Karpas-422 (cell line): ENCODE measurements at places on chromosomes 1 and 21. TPM values are rescaled to one million over a fixed set of nuclear protein-coding genes. Genes with fewer than 3 reads are reported as not detected.

DNA sequence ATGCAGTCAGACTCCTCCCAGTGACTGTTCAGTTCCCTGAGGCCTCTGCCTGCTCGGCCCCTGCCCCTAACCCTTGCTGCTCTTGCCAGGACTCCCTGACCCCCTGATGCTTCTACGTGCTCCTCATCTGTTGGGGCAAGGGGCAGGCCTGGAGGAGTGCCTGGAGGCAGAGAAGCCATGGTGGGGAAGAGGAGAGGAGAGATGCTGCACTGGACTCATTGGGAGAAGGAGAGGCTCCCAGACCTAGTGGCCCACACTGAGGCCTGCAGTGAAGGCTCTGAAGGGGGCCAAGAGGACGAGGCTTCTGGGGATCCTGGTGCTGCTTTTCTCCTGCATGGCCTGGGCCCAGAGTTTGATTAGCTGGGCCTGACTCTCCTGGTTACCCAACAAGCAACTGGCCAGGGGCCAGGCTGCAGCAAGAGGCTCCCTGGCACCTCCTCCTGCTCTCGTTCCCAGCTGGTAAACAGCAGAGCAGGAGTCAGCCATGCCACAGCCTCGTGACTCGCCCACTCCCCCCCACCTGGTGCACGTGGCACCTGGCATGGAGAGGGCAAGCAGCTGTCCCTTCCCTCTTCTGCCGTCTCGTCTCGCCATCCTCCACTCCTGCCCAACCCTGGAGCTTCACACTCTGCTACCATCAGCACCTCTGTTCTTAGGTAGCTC is 847 bp upstream of the RORC start:
- DNase-seq: no peak

GRCh38 chr1:94236630-94237290 is 624 bp downstream of the ARHGAP29 start:
- no peak for DNase-seq

GRCh38 chr1:94553323-94553730 is 11.8 kb upstream of the F3 start:
- DNase-seq: no peak

GRCh38 chr1:245583575-245584330 is 429.0 kb downstream of the KIF26B start:
- no peak for DNase-seq

- no peak for DNase-seq
Measured at GRCh38 chr1:236167154-236167553, 24.8 kb downstream of the GPR137B start.

DNA sequence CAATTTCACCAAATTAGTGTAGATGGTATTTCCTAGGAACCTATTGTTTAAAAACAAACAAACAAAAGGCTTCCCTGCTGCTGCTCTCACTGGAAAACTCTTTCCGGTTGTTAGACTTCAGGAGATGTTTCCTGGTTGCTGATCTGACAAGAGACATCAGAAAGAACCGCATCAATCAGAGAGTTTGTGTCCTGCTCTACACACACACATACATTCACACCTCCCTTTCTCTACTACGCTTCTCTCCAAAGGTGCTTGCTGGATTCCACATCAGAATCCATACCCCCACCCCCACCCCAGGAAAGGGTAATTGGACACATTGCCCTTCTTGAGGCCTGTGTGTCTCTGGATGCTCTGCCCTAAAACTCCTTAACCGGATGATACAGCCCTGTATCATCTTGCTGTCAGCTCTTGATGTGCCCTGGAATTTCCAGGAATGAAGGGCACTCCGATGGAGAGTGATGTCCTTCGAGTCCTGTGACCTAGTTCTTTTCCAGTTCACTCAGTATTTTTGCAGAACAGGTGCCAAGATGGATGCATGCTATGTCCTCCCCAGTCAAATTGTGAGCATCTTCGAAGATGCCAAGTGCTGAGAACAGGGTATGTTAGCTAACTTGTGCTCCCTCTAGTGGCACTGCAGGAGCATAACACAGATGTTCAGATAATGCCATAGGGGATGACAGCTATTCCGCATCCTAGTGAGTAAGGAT is 113.7 kb upstream of the SLC35F3 start:
- peak; percentile 82 for DNase-seq

GRCh38 chr1:223223091-223223995 is 80.3 kb upstream of the TLR5 start:
- DNase-seq: no peak

DNA sequence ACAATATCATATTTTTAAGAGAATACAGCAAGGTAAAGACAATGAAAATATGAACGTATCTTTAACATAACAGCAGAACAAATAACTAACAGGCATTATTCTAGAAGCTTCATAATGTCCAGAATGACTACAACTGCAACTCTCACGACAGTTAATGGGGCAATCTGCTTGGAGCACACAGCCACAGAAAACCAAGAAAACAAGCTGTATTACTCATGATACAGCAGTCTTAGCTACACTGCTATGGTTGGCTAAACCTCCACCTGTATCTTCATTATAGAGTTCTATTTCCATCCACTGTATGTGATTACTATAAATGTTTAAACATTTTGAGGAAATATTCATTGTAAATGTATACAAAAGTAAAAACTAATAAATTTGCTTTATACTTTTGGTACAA is 139.9 kb downstream of the DPYD start:
- no peak for DNase-seq

- no peak for DNase-seq
Measured at GRCh38 chr21:36887963-36888362, 78.5 kb downstream of the HLCS start.

DNA sequence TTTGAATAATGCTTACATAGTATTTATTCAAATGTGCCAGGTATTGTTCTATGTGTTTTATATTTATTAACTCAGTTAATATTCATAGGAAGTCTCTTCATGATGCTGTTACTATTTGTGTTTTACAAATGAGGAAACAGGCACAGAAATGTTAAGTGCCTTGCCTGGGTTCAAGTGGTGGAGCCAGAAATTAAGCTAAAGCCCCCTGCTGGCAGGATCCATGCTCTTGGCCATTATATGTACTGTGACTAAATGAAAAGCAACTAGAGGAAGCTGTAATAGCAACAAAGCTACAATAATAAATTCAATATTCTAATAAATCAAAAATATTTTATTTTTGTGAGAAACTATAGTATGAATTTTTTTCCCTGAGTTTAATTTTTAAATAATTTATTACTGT is 30.0 kb downstream of the IARS2 start:
- peak; percentile 68 for DNase-seq

- no peak for DNase-seq
Measured at GRCh38 chr1:110617589-110617988, 11.4 kb upstream of the KCNA2 start.

- no peak for DNase-seq
Measured at GRCh38 chr21:35696644-35697043, 363.7 kb downstream of the SETD4 start.

DNA sequence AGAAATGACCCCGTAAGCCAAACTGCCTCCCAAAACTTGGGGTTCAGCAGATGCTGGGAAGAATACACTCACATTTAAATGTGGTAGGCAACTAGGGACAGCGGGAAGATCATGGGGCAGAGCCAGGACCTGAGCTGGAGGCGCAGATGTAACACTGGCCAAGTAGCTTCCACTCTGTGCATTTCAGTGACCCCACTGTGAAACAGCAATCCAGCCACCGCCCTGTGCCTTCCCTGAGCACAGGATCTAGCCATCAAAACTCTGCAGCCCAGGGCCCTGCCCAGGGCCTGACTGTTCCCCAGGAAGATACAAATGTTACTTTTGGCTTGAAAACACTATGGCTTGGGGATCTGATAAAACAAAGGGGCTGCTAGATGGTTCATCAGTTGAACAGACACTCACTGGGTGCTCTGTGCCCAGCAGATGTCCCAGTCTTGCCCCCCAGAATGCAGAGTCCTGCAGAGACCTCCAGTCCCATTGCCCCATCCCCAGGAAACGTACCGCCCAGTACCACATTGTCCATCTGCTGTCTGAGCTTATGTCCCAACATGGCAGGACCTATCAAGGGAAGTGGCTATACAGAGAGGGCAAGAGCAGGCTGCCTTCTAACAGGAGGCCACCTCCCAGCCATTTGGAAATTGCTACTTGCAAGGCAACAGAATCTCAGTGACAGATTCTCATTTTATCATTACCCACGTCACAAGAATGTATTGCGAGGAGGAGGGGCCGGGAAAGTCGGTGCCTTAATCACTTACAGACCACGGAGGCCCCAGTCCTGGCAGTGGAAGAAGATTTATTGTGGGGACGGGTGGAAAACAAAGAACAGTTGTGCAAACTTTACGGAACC is 124.0 kb downstream of the DMRTB1 start:
- DNase-seq: no peak

GRCh38 chr1:243475966-243476365 is 220.1 kb downstream of the SDCCAG8 start:
- DNase-seq: no peak

GRCh38 chr1:246724731-246725095 is 504 bp downstream of the SCCPDH start:
- DNase-seq: peak; percentile 62

- DNase-seq: no peak
Measured at GRCh38 chr1:77316006-77316405, 34.2 kb downstream of the AK5 start.

The AADACL3 gene
- total RNA-seq: not detected in 2 replicates

The GRHL3 gene
- not detected in 2 replicates for total RNA-seq

The SAMD13 gene
- total RNA-seq: 1.6 and 3.1 TPM in 2 replicates
